Endothelial cell of umbilical vein (primary cell): ENCODE measurements at places on chromosomes 1 and 21. TPM values are rescaled to one million over a fixed set of nuclear protein-coding genes. Genes with fewer than 3 reads are reported as not detected.

PLA2G2F gene
- not detected in 2 replicates for polyA plus RNA-seq

VSIG8 gene
- polyA plus RNA-seq, result not detected in 2 replicates

PPIAL4G gene
- polyA plus RNA-seq, result not detected in 2 replicates

SMIM12 gene
- polyA plus RNA-seq, result 85.9 TPM in 2 replicates

S100A6 gene
- 552 and 1,048 TPM in 2 replicates for polyA plus RNA-seq

FAM151A gene
- not detected in 2 replicates for polyA plus RNA-seq

NTMT2 gene
- polyA plus RNA-seq, result not detected in 2 replicates

TDRD10 gene
- 8.6 and 9.1 TPM in 2 replicates for polyA plus RNA-seq

SPRR1A gene
- polyA plus RNA-seq, result not detected in 2 replicates

SLC25A34 gene
- polyA plus RNA-seq, result 0.90 and 1.4 TPM in 2 replicates

ANKRD45 gene
- polyA plus RNA-seq, result 0.19 and 0.21 TPM in 2 replicates

CD48 gene
- not detected in 2 replicates for polyA plus RNA-seq

RGS4 gene
- 7.9 and 14.6 TPM in 2 replicates for polyA plus RNA-seq

IL12RB2 gene
- 0.05 TPM in 1 of 2 replicates, not detected in the other for polyA plus RNA-seq
